EL (cell line): ENCODE measurements at places on chromosomes 1 and 21.
A peak's percentile ranks its signal among the peaks of the same experiment; 100 is the strongest.

GRCh38 chr1:222634180-222635013, 16.5 kb downstream of the MIA3 start:
- peak; percentile 88 for DNase-seq

- DNase-seq: peak; percentile 27
Measured at GRCh38 chr1:96365076-96365475, 356.5 kb upstream of the PTBP2 start.

- no peak for DNase-seq
Measured at GRCh38 chr1:7657287-7658016, 113.6 kb upstream of the VAMP3 start.

- DNase-seq: no peak
Measured at GRCh38 chr1:181148636-181149035, 60.1 kb downstream of the IER5 start.

DNA sequence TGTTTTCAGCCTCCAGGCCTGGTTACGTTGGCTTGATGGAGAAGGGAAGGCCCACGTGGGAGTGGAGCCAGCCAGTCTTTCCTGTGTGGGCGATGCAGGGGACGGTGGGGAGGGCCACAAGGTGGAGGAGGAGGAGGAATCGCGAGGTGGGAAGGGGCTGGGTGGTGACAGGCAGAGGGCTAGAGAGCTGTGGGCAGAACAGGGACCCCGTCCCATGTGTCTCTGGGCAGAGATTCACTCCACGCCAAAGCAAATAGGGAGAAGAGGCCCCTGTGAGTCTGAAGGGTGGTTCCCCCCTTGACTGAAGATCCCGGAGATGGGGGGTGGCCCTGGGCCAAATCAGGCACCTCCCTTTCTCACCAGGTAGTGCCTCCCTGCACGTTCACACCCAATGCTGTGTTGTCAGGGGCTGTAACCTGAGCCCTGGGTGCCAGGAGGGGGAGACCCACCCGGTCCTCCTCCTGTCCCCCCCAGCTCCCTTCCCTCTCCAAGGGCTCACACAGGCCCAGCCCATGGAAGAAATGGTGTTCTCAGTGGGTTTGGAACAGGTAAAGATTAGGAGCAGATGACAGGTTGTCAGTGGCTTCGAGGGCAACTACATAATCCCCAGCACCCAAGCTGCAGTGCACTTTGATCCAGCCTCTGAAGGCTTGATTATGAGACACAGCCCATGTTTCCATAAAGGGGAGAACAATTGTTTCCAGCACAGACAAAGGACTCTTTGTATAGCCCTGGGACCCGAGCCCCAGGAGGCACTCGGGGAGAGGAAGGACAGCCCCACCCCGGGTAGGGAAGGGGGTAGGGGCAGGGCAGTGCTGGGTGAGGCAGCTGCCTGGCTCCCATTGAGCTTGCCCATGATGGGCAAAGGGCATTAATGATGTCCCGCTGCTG, 37.7 kb upstream of the GPR37L1 start:
- no peak for DNase-seq

DNA sequence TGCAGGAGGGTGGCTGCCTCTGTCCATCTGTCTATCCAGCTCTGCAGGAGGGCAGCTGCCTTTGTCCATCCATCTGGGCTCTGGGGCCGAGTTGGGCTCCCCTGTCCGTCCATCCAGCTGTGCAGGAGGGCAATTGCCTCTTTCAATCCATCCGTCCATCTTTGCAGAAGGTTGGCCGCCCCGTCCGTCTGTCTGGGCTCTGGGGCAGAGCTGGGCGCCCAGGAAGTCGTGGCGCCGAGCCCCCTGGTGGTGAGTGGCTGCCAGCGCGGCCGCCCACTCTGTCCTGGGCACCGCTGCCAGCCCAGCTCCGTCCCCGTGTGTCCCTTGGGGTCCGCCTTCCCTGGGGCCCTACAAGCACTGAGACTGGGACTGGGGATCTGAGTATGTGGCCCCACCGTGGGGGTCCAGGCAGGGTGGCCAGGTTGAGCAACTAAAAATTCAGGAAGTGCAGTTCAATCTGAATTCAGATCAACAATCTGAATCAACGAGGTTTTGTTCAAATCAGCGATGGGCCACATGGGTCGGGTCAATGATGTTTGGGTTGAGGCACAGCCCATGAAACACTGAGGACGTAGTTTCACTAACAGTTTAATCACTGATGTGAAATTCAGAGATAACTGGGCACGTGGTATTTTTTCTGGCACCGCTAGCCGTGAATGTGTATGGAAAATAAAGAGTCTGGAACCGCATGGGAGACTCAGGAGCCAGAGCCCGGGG, 99.1 kb upstream of the ACTRT2 start:
- no peak for DNase-seq

DNA sequence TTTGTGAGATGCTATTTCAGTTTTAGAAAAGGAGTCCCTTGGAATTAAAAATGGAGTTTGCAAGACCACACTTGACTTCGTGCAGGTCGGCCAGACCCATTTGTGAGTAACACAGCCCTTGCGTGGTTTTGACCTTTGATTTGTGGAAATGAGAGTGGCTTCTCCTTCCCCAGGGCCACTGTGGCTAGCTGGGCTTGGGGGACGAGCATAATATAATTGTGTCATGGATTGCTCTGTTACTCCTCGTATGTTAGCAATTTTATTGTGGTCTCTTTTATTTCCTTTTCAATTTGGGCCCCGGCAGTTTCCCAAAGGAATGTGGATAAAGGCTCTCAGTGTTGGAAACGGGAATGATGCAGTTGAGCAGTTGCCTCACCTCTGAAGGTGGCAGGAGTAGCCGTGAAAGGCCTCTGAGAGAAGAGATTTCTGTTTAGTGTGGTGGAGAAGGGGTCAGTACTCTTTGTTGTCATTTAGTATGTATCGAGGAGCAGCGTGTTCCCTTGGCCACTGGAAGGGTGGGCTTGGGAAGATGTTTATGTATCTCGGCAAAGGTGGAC, 194.6 kb downstream of the PBX1 start:
- DNase-seq: no peak

DNA sequence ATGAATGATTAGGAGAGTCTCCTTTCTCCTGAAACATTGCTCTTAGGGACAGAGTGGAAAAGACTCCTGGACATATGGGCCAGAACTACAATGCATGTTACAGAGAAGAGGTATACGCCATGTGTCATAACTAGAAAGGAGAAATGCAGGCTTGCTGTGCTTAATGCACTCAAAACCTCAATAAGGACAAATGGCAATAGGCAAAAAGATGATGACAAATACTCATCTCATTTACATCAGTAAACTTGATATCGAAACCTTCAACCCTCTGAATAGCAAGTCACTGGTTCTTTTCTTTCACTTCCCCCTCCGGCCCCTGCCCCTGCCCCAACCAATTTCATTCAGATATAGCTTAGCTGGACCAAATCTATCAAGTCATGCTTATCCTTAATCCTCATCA, 1.9 kb upstream of the GPR88 start:
- no peak for DNase-seq

DNA sequence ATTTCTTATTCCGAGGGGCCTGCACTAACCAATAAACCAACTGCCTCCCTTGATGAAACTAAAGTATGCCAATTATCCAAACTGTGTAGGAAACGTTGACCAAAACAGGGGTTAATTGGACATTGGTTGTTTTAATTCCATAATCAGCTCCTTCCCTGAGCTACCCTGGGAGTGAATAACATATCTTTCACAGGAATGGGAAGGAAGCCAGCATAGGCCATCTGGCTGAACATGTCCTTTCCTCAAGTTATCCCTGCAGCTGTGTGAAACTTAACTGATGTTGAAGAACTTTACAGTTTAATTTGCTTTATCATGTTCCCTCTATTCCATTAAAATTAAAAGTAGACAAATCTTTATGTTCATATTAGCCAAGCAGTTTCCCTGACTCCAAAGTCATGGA, 75.4 kb downstream of the NRIP1 start:
- peak; percentile 26 for DNase-seq

DNA sequence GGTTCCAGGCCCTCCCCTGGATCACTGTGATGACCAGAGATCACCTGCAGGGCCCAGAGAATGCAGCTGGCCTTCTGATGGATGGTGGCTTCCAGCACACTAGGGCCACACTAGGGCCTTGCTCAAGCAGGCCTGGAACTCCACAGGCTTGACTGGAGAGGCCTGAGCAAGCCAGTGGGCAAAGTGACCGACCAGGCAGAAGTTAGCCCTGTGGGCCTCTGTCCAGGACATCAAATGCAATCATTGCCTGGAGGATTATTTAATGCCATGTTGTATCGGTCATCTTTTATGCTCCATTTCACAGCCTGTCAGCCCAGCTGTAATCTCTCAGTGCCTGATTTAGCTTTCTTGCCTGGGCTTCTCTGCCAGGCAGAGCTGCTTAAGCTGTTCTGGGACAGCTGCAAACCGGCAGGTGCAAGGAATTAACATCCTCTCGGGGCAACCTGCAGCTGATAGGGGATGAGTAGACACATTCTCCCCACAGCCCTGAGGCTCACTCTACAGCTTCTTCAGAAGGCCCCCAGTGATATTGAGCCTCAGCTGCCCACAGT, 17.7 kb downstream of the NENF start:
- DNase-seq: no peak

DNA sequence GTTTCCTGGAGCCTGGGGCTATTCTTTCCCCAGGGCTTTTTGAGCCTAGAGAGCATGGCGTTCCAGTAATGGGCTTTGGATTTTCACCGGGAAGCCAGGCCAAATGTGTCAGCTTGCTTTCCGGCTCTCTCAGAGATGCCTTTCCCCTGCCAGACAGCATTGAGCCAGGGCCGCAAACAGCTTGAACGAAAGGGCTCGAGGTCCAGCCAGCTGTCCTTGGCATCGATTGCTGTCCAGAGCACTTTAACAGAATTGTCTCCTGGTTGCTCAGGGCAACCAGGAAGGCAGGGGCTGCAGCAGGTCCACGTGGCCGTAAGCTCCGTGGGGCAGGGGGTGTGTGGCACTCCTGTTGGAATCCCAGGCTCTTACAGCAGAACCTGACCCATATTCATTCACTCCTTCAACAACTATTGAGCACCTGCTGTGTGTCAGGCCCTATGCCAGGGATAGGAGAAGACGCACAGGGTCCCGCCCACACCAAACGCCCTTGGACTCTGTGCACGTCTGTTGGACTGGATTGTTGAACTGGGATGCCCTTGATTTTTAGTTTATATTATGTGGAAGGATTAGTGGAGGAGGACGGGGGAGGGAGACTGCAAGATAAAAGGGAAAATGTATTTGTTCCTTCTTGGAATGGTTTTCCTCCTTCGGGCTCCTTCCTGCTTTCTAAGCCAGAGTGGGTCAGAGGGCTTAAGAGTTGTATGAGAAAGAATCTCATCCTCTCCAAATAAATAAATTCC, 38.7 kb upstream of the EFHD2 start:
- DNase-seq: no peak

DNA sequence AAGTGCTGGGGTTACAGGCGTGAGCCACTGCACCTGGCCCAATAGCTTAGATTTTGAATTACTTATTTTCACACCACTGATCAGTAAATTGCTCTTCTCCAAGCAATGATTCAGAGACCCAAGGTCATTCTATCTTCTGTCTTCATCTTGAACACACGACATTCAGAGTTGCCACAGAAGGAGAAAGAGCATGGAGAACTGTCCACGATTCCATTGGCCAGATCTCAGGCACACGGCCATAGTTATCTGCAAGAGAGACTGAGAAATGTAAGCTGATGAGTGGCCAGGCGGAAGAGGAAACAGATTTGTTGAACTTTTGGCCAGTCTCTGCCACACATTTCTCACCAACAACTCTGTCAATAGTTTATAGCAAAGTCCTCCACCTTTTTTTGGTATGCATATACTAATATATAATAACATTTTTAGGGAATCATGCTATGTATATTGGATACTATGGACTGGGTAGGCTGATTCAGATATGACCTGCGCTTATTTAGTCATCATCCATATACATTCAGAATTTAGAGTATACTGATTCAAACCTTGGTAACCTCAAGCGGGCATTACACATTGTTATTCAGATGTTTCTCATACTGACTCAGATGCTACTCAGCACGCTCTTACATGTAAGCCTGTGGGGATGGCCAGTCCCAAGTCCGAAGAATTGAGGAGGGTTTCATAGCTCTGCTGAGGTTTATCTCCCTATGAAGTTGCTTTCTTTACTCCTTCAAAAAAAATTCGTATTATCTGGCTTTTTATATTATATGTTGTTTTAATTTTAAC, 25.5 kb upstream of the CAP1 start:
- peak; percentile 89 for DNase-seq

DNA sequence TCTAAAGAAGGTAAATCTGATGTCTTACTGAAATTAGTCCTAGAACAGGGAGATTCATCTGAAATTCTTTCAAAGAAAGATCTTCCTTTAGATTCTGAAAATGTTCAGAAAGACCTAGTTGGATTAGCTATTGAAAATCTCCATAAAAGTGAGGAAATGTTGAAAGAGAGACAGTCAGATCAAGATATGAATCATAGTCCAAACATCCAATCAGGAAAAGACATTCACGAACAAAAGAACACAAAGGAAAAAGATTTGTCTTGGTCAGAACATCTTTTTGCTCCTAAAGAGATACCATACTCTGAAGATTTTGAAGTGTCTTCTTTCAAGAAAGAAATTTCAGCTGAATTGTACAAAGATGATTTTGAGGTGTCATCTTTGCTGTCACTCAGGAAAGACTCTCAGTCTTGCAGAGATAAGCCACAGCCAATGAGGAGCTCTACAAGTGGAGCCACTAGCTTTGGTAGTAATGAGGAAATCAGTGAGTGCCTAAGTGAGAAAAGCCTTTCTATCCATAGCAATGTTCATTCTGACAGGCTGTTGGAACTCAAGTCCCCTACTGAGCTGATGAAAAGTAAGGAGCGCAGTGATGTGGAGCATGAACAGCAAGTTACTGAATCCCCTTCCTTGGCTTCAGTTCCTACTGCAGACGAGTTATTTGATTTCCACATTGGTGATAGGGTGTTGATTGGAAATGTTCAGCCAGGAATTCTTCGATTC, 61.6 kb upstream of the QSOX1 start:
- DNase-seq: no peak

DNA sequence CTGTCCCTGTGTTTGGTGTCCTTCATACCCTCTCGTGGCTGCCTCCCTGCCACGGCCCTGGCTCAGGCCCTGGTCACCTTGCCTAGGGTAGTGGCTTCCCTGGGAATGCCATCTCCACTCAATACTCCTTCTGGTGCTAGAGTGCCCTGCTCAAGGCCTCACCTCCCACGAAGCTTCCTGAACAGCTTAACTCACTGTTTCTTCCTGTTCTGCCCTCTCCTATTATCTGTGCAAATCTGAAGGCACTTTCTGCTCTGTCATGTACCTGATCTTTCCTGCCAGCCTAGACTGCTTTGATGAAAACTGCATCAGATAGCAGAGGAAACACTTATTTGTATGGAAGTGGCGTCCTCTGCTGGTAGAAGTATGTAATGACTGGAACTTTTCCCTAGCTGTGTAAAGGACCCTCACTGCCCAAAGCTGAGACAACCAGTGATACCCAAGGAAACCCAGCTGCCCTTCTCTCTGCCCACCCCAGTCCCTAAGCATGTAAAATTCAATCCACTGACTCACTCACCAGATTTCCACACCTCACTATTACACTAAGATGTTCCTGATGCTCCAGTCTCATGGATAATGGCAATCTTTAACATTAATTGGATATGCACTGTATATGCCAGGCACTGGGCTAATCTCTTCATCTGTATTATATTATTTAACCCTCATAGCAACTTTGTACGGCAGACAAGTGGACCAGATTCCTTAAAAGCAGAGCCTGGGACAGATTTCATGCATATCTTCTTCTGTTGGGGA, 36.2 kb upstream of the BTG2 start:
- peak; percentile 68 for DNase-seq

- no peak for DNase-seq
Measured at GRCh38 chr1:214542275-214543199, 8.9 kb downstream of the PTPN14 start.

GRCh38 chr1:61264825-61265242, 182.5 kb downstream of the NFIA start:
- DNase-seq: no peak
